ENCODE measurements at places on chromosomes 6 and 20.

DNA sequence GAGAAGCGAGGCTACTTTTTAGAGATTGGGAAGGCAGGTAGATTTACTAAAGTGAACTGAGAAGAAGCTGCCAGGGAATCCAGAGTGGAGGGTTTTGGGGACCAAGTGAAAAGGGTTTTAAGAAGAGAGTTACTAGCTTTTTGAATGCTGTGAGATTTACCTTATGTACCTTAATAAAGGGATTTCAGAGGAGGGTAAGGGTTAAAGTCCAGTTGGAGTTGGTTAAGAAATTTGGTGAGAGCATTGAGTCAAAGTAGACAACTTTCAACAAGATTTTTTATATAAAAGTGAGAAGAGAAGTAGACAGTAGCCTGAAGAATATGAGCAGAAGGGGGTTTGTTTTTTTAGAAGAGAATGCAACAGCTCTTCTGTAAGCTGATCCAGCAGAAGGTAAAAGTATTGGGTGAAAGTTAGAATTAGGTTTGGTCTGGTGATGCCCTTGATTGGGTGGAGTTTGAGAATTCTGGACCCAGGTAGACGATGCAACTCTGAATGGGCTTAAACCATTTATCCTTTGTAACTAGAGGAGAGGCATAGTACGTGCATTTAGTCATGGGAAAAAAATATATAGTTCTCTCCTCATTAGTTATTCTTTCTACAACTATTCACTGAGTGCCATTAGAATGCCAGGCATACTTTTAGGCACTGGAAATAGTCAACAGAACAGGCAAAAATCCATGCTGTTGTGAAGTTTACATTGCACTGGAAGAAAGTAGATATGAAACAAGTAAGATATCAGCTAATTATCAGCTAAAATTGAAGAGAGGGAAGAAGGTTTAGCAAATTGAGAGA, 44.8 kb downstream of the ATRN start:
- no peak for DNase-seq

DNA sequence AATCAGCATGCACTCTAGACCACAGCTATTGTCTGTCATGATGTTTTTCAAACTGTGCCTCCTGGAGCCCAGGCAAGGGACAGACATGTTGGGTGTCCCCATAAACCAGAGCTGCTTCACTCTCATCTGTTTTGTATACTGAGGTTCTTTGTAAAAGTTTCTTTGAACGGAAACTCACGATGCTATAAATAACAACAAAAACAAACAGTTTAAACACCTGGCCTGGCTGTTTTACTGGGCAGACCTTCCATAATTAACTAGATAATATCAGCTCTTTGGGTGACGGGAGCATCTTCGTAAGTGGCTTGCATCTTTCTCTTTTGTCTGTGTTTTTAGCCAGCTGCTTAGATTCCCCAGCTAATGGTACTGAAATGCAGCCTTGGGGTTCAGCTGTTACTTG, 190.3 kb downstream of the ZDHHC14 start:
- no peak for DNase-seq

DNA sequence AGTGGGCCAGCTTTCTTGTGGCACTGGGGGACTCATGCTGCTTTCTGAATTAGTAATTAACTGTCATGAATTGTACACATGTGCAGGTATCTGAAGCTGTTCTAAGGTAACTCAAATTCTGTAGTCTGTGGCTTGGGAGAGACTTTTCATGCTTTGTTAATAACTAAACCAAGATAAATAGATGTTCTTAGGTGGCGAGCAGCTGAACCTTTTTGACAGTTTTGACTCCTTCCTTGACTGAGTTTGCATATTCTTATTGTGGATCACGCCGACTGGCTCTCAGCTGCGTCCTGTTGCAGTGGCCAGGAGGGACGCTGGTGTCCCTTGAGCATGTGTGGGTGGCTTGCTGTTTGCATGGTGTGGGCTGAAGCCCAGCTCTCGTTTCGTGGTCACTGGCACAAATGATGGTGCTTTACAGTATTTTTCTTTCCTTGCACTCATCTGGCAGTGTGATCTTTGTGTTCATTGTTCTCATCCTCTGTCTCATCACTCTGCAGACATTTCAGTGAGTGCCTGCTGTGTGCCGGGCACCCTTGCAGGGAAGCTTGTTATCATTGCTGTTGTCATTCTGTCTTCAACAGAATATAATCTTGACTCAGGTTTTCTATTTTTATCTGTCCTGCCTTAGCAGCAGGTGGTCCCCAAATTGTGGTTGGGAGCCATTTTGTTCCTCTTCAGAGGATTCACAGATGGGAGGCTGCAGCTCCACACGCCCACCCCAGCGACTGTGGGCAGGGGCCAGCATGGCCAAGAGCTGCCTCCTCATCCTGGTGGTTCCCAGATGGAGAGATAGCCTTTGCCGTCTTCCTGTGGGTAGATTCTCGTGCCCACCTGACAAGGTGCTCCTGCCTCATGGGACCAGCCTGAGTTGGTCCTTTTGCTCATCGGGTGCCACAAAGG, 39.6 kb downstream of the DUSP22 start:
- DNase-seq, result no peak

DNA sequence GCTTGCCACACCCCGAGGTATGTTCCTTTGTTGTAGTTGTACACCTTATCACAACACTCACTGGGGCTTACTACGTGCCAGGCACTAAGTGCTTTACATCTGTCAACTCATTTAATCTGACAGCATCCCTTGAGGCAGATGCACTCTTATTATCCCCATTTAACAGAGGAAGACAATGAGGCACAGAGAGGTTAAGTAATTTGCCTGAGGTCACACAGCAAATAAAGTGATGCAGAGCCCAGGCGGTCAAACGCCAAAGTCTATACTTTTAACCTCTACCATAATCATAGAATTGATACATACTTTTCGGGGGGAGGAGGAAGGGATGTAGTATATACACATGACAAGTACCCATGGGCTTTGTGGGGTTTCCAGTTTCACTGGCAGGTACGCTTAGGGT, 37.7 kb downstream of the MDFI start:
- no peak for DNase-seq

GRCh38 chr6:156306531-156306930, 470.6 kb upstream of the ARID1B start:
- DNase-seq, result no peak

- DNase-seq, result no peak
These were observed 8.4 kb downstream of the EPB41L2 start for GRCh38 chr6:131054392-131055250.

DNA sequence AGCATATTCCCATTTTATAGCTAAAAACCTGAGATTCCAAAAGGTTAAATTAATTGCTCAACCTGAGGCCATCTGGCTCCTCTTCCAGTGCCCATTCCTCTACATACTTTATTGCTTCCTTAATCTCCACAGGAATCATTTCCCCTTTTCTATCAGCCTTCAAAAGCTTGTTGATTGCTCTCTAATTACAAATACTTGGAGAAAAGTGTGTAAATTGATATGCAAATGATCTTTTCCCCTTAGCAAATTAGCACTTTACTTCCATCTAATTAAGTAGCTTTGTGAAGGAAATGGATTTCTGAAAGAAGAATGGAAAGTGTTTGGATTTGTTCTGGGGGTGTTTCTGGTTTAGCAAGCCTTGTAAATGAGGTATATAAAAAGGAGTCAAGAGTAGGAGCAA, 323.3 kb downstream of the GRIK2 start:
- DNase-seq, result no peak
